ENCODE measurements at places on chromosomes 2 and 18. TPM values are rescaled to one million over a fixed set of nuclear protein-coding genes. Genes with fewer than 3 reads are reported as not detected.

The CHRNG gene
- total RNA-seq, result not detected

- peak; percentile 57 for DNase-seq
Measured at GRCh38 chr2:190698895-190699294, 50.0 kb downstream of the NAB1 start.

DNA sequence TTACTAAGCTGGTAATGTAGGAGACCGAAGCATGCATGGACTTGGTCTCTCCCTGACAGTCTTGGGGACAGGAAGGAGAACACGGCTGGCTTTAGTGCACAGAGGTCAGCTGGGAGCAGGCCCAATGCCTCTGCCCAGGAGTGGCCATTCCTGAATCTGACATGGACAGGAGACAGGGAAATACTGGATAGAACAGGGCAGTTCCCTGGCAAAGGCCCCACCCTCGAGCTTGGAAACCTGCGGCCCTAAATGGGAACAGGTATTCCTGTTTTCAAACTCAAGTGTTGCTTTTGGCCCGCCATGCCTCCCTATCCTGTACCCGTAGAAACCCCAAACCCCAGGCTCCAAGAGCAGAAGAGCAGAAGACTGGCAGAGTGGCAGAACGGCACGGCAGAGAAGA, 107.4 kb downstream of the ZNF516 start:
- DNase-seq, result no peak

DNA sequence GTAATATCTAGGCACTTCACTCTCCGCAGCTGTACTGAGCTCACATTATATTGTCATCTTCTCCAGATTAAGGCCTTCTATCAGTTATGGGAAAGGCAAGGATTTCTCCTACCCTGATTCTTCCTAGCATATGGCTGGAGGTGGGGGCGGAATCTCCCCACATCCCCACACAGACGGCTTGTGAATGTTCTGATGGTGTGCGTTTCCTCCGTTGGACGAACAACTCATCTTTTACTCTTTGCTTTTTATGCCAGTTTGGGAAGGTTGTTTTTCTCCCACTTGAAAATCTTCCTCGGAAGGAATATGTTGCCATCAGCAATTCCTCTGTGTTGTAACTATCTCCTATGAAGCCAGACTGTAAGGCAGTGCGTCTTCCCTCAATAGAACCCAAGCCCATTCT, 24.3 kb downstream of the KLHL29 start:
- DNase-seq, result no peak

The IL36G gene
- total RNA-seq, result not detected

The SLC5A7 gene
- not detected for total RNA-seq

DNA sequence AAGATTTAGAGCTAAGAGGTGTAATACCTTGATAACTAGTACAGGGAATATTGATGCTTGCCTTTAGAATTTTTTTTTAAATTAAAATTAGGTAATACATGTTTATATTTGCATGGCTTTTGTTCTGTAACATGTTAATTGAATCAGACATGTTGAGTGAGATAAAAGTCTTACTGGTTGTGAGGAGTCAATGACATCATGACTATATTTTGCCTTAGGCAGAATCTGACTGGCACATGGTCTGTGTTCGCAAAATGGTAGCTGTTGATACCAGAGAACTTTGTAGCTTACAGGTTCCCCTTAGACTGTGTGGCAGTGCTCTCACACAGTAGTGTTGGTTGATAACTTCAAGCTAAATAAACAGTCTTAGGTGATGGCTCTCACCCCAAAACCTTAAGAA, 199.7 kb downstream of the PTPRM start:
- no peak for DNase-seq

- no peak for DNase-seq
Measured at GRCh38 chr2:235922839-235923238, 245.3 kb downstream of the GBX2 start.

DNA sequence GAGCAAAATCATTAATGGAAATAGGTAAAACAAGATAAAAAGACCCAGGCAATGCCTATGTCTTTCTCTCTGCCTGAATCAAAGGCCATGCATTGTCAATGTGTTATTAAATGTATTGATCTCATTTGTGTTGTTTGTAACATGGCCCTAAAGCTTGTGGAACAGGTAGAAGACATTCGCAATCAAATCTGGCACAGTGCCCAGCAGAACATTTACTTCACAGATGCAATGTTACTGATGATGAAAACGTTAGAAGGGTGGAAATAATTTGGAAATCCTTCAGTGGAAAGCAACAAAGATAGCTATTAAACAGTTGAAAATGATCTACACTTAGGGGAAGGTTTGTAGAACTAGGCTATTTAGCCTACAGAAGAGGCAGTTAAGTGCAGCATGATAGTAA, 368.2 kb downstream of the EPHA4 start:
- no peak for DNase-seq

- DNase-seq, result no peak
Measured at GRCh38 chr2:164766216-164766953, 75.2 kb downstream of the COBLL1 start.

The LMAN2L gene
- total RNA-seq, result 17.6 TPM

DNA sequence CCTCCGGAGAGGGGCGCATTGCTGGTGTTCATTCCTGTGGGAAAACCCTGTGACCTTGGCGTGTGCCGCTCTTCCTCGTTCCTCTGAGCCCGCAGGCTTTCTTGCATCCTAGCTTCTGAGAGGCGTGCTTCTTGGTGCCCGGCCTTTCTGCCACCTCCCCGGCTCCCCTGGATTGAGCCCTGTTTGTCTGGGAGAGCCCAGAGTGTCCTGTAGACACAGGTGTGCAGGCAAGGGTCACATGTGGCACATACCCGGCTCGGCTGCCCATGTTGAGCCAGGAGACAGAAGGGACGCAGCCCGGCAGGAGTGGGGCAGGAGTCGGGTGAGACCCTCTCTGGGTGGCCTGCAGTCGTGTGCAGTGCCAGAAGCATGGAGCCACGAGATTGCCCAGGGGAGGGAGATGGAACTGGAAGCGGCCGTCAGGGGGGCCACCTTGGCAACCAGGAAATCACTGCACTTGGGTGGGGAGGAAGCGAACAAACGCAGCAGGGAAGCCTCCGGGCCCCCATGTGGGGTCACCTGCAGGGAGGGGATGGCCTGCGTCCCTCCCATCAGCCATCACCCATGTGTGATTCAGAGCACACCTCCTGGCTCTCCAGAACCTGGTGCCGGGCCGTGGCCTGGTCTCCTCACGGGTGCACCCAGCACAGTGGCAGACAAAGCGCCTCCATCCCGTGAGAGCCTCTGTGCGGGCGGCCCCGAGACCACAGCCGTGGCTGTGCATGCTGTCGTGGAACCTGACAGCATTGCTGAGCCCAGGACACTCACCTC, 92.9 kb downstream of the SH3BP4 start:
- no peak for DNase-seq

DNA sequence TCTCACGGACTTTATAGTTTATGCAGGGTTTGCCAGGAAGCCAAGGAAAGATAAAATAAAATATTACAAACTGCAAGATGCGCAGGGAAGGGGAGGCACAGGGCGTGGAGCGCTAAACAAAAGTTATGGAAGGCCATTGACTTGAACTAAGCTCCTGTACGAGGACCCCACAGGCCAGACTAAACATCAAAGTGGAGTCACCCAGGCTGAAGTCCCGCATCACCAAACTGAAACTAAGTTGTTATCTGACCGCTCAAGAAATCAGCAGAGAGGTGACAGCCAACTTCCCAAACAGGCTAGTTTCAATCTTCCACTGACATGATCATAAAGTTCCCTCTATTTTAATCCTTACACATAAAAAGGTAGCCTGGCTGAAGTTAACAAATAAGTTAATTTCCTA, 90.5 kb upstream of the YWHAQ start:
- DNase-seq, result no peak

GRCh38 chr2:143428700-143429099, 299.5 kb downstream of the ARHGAP15 start:
- DNase-seq, result no peak

The SERPINB4 gene
- 4.3 TPM for total RNA-seq

DNA sequence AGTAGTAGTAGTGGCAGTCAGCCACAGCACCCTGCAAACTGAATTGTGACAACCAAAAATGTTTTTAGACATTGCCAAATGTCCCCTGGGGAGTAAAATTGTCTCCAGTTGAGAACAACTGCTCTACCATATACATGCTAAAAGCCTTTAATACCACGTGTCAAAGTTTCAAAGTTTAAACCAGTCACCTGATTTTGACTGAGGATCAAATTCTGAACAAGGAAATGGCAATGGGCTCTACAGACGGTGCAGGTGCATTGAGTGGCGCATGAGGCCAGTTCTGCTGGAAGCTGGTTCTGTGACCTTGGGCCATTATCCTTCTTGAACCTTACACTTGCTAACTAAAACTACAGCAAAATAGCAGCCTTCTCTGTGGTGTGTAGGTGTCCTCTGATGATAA, 85.0 kb downstream of the LIPG start:
- DNase-seq, result no peak

DNA sequence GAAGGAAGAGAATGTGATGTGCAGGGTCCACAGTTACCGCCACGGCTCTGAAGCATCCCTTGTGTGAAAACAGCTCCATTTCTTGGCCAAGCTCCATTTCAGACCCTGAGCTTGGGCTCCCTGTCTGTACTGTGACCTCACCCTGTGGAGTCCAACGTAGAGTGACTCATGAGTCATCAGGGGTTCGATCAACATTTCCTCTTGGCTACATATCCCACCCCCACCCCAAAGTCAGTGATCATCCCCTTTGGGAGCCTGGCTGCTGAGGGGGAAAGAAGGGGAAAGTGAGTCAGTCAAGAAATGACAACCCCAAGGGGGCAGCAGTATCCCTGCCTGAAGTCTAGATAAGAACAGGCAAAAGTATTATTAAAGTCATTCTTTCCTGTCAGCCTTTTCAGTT, 62.2 kb downstream of the PAPOLG start:
- DNase-seq, result no peak

DNA sequence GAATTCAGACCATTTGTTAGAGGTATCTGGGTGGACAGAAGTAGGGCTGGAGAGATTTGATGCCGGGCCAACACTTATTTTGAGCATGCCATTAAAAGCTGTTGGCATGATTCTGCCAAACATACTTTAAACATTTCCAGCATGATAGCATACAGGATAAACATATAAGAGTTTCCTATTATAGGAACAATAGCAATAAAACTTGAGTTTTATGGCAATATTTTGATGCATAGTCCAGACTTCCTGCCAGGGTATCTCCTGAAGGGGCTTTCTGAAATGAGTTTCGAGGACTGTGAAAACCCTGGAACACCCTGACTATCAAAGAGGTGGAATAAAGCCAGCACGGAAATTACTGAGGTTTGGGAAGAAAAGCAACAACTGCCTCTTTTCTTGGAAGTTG, 1398.0 kb upstream of the NXPH2 start:
- no peak for DNase-seq

- peak; percentile 53 for DNase-seq
Measured at GRCh38 chr2:44801841-44802776, 139.4 kb upstream of the SIX3 start.

DNA sequence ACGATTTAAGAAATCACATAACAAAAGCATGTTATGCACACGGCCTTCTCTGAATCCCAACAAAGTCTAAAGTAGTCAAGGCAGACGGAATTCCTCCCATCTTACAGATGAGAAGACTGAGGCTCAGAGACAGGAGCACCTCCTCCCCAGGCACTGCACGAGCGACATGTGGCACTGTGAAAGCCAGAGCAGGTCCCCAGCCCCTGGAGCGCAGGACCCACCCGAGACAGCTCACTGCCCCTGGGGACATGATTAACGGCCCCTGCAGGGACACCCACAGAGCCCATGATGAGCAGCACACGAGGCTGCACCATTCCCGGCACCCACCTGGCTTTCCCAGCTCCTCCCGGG, 53.6 kb downstream of the EIPR1 start:
- no peak for DNase-seq

DNA sequence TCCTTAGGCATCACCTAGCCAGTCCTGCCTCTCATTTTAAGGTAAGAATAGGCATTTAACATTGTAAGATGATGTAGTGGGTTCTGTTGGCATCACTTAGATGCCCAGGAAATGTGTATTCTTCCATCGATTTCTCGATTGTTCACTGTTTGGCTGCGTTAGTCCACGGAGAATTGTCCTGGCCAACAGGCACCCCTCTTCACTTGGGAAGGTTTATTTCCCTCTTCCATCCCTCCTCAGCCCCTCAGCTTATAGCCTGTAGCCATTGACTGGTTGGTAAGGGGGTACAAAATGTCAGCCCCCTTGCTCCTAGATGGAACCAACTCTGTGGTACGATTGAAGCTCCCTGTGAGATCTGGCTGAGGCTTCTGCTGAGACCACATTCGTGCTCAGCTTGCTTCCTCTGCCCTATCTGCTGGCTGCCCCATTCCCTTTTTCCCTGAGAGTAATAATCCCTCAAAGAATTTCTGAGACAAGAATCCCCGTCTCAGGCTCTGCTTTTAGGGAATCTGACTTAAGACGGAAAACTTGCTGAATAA, 43.4 kb downstream of the PLEKHA3 start:
- DNase-seq, result no peak

DNA sequence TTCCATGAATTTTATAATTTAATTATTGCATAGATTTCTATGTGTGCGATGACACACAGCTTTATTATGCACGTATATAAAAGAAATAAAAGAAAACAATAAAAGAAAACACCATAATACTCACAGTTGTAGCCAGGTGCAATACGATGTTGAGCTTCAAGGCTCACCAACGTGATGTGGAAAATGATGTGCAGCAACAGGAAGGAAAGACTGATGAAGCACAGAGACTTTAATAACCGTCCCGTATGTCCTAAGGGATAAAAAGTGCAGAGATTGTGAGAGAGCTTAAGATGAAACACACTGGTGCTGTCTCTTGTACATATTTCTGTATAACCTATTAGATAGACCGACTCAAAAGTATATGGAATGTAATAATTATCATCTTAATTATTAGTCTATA, 170.0 kb downstream of the PIEZO2 start:
- no peak for DNase-seq

DNA sequence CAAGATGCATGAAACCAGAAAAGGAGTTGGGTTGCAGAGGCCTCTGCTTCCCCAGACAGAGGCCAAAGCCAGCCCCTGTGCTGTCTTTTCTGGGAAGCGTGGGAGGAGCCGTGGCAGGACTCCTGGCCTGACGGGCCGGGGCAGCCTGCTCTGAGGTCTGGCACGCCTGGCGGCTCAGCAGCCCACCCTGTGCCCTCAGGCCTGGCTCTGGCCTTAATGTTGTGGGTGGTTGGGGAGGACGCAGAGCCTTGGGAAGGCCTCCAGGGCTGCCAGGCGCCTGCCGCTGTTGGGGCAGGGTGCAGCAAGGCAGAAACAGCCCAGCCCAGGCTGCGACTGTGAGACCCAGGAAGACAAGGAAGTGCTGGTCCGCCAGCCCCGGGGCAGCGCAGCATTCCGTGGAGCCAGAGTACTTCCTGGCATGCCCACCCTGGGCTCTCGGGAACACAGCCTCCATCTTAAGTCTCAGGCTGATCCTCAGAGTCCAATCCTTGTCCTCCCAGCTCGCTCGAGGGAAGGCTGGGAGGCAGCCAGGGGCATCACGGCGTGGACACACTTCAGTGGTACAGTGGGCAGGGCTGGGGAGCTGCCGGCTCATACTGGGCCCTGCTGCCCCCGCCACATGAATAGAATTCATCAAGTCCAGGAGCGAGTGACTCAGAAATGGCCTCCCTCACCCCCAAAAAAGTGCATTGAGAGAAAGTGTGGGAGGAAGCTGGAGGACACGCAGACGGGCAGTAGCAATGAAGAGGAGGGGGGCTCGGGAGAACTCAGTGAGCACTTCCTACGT, 72.6 kb downstream of the EMX1 start:
- DNase-seq, result peak; percentile 34

Data from H9 (cell line).